Activated naive CD8-positive, alpha-beta T cell treated with anti-CD3 and anti-CD28 coated beads for 36 hours (primary cell): ENCODE measurements at places on chromosomes 2 and 18.

GRCh38 chr2:7510353-7510752, 593.1 kb downstream of the RNF144A start:
- DNase-seq, result no peak

GRCh38 chr2:185854885-185855284, 116.3 kb downstream of the FSIP2 start:
- no peak for DNase-seq

- DNase-seq, result no peak
These were observed 324.2 kb downstream of the LNPK start for GRCh38 chr2:175677880-175678279.

DNA sequence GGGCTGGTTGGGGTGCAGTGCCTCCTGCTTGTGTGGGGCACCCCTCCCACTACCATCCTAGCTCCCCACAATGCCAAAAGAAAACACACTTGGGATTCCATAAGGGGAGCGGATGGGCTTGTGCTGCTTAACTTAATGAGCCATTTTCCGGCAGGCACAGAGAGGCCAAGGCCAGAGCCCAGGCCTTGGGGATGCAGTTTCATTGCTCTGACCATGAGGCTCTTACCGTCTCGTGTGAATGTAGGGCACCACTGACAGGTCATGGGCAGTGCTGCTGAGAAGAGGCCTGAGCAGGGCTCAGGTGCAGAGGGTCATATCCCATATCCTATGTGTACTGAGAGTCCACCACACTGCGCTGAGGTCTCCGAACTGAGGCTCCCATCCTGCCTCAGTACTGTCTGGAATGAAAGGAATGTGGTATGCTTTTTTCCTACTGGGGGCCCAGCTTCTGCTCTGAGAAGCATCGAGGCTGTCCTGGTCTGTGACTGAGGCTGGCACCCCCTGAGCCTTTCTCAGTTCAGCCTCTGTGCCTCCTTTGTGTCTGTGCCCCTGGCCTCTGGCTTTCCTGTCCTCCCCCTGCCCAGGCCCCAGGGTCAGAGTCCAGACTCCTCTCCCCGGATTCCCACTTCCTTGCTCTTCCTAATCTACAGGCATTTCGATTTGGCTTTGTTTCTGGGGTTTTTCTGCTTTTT, 45.2 kb upstream of the MAPRE3 start:
- DNase-seq, result no peak

DNA sequence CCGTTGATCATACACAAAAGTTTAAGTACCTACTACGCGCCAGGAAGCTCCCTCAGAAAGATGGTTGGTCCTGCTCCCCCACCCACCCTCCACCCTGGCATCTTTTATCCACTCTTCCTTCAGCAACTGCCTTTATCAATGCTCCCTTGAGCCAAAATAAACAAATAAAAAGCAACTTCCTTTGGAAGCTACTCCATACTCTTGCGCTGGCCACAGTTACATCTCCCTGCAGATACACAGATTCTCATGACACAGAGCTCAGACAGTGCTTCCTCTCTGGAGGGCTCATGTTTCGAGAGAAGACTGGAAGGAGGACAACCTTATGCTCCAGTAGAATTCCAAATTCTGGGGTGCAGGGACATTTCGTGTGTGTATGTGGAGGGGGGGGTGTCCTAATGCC, 3.8 kb upstream of the STEAP3 start:
- no peak for DNase-seq

DNA sequence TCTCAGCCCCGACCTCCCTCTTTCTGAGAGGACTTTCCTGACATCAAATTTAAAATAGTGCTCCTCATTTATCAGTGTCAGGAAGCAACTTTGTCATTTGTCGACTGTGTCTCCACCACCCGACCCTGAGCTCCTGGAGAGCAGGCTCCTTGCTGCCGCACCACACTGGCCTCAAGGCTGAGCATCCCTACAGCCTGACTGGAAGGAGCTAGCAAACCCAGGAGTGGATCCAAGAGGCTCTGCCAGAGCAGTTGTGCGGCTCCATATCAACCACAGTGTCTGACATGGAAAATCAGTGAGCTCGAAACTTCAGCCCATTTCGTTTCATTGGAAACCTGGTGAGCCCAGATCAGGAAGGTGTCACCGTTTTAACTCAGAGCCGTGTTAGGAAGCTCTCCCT, 125.2 kb downstream of the PTGR3 start:
- no peak for DNase-seq

GRCh38 chr2:51723691-51724090, 691.8 kb upstream of the NRXN1 start:
- no peak for DNase-seq

DNA sequence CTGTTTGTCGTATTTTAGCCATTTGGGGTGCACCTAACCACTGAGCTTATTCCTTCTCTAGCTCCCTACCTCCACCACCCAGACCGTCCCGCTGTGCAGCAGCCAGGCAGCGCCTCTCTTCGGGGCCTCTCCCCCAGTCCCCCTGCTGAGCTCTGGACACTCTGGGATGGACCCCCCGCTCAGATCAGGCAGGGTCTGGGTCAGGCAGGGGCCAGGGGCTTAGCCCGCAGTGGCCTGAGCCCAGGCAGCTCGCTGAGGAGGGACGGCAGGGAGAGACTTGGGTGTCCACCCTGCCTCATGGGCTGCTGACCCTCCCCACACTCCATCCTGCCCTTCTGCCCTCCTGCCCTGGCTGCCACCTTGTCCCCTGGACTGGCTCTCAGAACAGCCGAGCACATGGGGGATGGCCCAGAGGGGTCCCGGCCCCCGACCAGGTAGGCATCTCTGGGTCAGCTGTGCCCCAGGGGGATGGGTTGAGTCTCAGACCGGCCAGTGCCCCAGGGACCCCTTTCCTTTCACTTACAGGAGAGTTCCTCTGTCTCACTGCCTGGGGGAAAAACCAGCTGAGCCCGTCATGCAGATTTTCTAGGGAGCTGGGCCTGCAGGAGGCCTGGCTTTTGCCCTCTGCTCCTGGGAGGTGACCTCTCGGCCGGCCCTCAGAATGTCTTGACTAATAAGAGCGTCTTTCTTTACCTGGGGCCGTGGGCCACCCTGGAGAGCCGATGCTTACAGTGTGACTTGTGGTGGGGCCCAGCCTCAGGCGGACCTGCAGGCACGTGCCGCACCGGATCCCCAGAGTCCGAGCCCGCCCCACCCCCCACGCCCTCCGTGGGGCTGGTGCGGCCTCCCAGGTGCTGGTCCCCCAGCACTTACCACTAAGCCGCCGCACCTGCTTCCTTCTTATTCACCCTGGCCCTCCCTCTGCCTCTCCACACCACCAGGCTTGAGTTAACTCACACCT, 22.8 kb upstream of the PXDN start:
- no peak for DNase-seq

- no peak for DNase-seq
These were observed 122.5 kb upstream of the RND3 start for GRCh38 chr2:150609831-150610582.

DNA sequence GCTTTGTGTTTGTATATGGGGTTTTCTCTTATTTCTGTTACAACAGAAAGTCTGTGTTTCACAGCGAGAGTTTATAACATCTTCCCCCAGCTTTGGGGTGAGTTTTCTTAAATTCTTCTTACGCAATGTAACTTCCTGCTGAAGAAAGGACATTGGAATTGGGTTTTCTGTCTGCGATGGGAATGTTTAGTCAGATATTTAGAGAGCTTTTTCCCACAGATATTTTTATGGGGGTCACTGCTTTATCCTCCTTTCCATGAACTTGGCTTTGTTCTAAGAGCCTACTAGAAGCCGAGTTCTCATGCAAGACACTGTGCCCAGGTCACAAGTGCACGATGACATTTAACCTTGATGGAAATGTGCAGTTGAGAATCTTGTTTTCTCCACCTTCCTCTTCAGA, 22.1 kb downstream of the B3GNT2 start:
- DNase-seq, result no peak

GRCh38 chr2:231687133-231687852, 21.0 kb upstream of the PTMA start:
- peak; percentile 74 for DNase-seq

DNA sequence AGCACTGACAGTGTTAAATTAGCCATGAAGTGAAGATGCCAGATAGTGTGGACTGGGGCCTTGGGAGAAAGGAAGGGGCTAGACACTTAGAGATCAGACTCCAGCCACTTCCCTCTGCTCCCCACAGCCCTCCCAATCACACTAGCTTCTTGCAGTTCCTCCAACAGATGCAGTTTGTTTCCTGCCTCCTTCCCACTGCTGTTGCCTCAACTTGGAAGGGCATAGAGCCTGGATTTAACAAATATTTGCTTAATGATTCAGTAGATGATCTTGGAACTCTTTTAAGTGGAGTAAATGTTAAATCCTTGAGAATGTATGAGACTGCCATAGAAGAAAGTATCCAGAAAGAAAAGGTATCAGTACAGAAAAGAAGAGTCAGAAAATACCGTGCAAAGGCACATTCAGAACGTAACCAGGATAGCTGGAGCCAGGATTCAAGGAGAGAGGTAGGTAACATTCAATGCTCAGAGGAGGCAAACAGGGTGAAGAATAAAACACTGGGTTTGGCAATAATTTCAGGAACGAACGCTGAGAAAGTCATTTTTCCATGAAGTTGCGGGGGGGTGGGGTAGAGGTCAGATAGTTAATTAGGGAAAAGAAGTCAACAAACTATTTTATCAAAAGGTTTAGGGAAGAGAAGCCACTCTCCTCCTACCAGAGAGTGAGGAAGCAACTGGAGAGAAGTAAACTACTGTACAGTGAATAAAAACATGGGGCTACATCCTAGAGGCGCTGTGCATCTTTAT, 1.3 kb upstream of the BZW1 start:
- DNase-seq, result no peak

GRCh38 chr2:65605058-65605742, 172.8 kb upstream of the SPRED2 start:
- DNase-seq, result no peak

DNA sequence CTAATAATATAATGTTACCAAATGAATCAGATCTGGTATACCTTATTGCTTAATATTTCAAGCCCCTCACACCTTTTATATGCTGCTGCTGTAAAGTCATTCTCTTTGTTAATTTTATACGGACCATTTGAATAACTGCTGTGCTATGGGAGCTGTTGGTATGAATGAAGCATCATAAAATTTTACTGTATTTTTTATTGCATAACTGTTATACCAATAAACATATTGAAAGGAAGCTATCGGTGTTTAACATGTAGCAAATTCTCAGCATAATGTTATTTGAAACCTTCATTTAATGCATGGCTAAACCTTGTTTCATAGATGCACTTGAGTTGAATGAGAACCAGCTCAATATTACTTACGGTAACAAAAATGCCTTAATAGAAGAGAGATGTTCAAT, 1040.3 kb downstream of the SOCS6 start:
- DNase-seq, result no peak

- DNase-seq, result no peak
These were observed 11.6 kb downstream of the STK11IP start for GRCh38 chr2:219609149-219609750.

GRCh38 chr18:52813635-52814416, 473.8 kb downstream of the DCC start:
- no peak for DNase-seq

DNA sequence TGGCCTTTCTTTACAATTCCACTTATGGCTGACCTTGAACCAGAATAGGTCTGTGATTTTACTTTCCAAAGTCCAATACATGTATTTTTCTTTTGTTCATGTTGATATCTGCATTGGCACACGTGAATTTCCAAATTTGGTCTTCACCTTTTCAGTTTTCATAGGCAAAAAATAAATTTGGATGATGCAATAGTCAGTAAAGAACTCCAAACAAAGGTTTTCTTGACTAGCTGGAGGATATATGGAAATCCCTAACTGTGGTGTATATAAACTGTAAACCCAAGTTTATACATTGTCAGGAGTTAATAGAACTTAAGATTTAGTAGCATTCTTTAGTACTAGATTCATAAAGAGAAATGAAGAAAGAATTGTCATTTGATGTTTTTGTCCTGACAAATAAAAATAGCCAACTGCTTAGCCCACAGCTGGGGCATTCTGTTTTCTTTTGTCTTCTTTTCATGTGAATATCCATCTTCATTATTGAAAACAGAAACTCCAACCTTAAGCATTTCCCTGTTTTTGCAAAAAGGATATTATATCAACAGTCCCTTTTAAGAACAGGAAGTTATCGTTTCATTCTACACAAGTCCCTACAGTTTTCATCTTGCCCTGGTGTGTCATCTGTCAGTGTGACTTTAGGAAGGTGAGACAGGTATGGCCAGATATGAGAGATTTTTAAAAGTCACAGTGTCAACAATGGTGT, 132.9 kb downstream of the BCL2 start:
- no peak for DNase-seq

- DNase-seq, result no peak
These were observed 242.6 kb upstream of the NT5C1B start for GRCh38 chr2:18831916-18832510.

- DNase-seq, result no peak
These were observed 163.8 kb downstream of the CLIP4 start for GRCh38 chr2:29278966-29279365.

- no peak for DNase-seq
These were observed 94.7 kb downstream of the MMADHC start for GRCh38 chr2:149492923-149493322.

DNA sequence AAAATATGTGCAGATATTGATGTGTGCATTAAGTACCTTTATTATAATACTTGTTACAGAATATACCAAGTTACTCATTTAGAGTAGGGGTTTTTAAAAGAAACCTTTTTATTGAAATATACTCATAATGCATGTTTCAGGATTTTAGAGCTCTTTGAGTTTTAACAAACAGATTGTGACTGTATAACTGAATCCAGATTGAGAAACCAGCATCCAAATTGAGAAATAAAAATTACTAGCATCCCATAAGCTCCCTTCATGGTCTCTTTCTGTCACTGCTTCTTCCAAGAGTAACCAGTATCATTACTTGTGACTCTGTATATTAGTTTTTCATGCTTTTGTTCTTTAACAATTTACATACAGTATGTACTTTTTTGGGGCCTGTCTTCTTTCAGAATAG, 156.9 kb downstream of the UBR3 start:
- DNase-seq, result no peak

DNA sequence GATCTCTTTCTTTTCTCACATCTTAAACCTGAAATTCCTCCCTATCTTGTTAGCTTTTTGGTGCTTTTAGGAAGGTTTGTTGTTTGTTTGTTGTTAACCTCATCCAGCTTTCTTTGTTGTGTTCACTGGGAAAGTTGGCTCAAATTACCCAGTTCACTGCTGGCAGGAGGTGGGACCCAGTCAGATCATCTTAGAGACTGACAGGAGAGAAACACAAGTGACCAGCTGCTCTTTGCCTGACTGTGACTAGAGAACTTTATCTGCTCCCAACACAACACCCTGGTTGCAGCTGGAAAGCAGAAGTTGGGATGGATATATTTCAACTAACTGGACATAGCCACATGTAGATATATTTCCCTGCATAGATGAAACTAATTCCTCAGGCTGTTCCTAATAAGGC, 10.0 kb downstream of the MAPK4 start:
- no peak for DNase-seq

GRCh38 chr2:109318949-109319342, 189.9 kb downstream of the SH3RF3 start:
- DNase-seq, result no peak
